Kidney capillary endothelial cell (primary cell): ENCODE measurements at places on chromosomes 6 and 20.

DNA sequence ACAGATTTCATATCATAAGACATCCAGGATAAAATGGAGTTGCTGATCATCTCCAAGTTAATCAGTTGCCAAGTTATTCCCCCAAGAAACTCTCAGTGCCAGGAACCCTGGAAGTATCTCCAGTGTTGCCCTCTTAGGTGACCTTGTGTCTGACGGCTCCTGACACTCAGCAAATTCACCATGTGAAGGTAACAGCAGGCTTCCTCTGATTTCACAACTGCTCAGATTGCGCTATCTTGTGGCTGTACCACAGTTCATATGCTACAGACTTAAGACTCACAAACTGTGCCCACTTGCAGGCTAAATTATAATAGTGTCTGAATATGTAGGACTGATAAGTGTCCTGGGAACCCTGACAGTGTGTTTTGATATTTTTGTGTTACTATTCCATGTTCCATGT is 186.6 kb upstream of the OPRM1 start:
- DNase-seq, result no peak

DNA sequence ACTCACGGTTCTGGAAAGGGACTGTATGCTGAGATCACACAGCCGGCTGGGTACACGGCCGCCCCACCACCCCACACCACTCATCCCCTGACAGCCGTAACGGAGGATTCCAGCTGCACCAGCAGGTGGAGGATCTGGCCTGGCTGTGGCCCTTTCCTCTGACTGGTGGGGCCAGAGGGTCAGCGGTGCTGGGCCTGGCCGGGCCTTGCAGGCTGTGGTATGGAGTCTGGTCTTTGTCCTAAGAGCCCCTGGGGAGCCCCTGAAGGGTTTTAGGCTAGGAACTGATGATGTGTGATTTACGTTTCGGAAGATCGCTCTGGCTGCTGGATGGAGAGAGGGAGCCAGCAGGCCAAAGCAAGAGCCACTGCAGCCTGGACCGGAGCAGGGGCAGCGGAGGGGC is 26.6 kb downstream of the NOL4L start:
- DNase-seq, result no peak

DNA sequence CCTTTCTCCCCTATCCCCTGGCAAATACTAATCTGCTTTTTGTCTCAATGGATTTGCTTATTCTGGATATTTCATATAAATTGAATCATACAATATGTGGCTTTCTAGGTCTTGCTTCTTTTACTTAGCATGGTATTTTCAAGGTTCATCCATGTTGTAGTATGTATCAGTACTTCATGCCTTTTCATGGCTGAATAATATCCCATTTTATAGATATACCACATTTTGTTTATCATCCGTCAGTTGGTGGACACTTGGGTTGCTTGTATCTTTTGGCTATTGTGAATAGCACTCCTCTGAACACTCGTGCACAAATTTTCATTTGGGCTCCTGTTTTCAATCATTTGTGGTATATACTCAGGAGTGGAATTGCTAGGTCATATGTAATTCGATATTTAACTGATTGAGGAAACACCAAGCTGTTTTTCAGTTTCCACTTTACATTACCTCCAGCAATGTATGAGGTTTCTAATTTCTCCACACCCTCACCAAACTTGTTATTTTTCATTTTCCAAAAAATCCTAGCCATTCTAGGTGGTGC is 30.5 kb upstream of the RIPPLY2 start:
- DNase-seq, result no peak

DNA sequence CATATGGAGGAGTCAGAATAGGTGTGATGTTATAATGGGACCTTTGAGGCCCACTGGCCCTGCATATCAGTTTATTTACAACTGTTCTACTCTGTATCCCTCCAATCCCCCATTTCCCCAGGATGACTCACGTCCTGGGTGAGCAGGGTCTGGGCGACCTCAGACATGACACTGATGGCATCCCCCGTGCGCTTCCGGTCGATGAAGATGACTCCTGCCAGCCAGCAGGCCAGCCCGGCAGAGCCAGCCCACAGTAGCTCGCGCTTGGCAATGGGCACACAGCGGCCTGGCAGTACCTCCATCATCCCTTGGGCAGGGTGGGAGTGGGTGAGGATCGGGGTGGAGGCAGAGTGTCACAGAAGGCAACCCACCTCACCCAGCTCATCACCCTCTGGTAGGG is 5.6 kb downstream of the AGPAT1 start:
- DNase-seq, result no peak

- DNase-seq, result no peak
Measured at GRCh38 chr6:36478051-36478526, 35.3 kb downstream of the KCTD20 start.

GRCh38 chr6:37684801-37685200 is 12.9 kb downstream of the MDGA1 start:
- no peak for DNase-seq

GRCh38 chr6:147285087-147285855 is 81.1 kb downstream of the STXBP5 start:
- peak; percentile 21 for DNase-seq
